Activated T-cell treated with anti-CD3 and anti-CD28 coated beads for 48 hours (primary cell): ENCODE measurements at places on chromosomes 3 and 15.

DNA sequence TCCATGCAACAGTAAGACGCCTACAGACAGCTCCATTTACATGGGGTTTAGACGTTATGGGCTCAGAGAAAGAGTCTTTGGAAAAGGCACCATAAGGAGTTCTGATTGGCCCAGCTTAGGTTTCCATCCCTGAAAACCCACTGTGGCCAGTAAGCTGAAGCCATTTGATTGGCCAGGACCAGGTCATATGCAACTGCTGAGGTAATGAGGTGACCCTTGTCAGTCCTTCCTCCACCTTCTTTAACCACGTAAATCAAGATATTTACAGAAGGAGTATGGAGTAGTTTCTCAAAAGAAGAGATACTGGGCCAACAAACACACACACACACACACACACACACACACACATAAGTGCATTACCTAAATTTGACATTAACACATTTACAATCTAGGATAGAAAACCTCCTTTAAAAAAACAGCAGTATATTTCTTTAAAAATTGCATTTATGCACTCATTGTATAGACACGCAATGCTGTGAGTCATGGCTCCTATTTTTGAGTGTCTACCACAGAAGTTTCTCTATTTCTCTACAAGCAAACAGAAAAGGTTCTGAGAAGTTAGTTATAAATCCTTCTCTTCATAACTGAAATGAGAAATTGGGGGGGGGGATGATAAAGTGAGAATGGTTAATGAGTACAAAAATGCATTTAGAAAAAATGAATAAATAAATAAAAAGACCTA lies 16.3 kb upstream of the MB21D2 start:
- no peak for DNase-seq

DNA sequence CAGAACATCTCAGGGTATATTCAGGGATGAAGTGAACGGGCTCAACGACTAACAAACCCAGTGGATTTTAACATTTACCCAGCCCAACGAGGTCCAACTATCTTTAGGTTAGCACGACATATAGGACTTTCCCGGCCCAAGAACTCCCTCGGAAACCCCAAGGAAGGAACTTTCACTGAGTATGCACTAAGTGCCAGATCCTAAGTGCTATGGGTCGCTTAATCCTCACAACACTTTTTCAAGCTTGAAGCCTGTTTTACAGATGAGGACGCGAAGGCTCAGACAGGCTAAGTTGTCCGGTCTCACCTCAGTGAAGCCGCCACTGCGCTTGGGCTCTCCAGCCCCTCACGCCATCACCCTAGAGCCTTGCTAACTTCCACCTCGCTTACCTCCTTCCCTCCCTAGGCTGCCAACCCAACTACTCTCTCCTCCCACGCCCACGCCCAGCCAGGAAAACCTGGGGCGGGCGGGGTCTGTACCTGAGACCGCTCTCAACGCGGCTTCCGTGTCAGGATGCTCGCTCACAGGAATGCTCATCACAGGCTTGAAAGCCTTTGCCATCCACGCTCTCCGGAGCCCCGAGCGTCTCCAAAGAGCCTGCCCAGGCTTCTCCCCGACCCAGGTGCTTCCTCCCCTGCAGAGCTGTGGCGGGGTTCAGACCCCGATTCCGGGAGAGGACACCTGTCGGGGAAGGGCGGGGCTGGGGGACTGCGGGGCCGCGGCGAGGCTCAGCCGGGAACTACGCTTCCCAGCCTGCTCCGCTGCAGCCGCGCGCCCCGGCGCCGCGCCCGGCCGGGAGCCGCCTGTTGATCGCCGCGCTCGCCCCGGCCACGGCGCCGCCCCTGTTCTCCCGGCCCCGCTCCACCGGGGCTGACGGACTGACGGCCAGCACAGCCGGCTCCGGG lies at the start of gene TMOD2:
Gene TMOD2, plus strand, starts transcription at position 806 of the 905 bp plus-strand sequence. CDS start 14,845 bp downstream, outside the sequence.
- DNase-seq, result peak; percentile 40

DNA sequence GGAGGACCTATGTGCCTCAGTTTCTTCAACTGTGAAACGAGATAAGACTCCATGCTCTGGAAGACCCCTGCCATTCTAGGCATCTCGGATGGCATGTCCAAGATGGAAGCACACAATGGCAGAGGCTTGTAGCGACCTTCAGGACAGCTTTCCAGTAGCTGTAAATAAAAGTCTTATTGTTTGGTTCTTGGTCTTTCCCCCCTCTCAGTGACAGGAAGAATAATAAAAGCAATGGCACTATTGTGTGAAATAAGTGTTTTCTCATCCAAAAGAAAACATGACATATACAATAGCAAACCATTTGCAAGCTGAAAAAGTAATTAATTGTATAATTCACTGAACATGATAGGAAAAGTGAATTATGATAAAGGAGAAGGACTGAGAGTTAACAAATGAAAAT lies 32.5 kb upstream of the CD47 start:
- DNase-seq, result no peak

DNA sequence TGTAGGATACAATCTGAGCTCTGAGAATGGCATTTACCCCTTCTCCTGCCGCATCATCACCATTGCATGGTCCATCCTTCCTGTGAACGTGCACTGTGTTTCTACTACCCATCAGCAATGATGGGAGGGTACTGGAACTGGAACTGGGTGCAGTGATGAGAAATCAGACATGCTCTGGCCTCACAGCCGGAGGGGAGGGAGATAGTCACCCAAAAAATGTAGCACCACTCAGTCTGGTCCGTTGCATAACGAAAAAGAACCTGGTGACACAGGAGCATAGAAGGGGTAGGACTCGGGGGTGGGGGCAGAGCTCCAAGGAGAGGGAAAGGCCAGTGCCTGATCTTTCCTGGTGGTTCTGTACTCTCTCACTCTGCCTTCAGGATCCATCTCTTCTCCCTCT lies 205.0 kb downstream of the RPLP1 start:
- DNase-seq, result no peak

DNA sequence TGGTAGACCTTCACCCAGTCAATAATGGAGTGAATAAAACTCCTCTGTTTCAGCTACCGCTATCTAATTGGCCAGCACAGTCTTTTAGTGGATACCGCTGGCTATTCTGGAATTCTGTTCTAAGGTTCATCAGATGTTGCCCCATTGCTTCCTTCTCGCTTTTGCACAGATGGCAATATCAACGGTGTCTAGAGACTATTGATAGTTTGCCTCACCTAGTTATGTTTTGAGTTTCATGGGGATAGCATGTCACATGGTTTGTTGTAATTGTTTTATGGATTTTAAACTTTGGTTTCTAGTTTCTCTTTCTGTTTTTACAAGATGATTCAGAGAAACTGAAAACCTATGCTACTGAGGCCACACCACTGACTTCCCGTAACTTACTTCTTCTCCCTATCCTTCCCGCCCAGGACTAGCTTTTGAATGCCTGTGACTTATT lies 2.0 kb downstream of the XRN1 start:
- DNase-seq, result no peak

DNA sequence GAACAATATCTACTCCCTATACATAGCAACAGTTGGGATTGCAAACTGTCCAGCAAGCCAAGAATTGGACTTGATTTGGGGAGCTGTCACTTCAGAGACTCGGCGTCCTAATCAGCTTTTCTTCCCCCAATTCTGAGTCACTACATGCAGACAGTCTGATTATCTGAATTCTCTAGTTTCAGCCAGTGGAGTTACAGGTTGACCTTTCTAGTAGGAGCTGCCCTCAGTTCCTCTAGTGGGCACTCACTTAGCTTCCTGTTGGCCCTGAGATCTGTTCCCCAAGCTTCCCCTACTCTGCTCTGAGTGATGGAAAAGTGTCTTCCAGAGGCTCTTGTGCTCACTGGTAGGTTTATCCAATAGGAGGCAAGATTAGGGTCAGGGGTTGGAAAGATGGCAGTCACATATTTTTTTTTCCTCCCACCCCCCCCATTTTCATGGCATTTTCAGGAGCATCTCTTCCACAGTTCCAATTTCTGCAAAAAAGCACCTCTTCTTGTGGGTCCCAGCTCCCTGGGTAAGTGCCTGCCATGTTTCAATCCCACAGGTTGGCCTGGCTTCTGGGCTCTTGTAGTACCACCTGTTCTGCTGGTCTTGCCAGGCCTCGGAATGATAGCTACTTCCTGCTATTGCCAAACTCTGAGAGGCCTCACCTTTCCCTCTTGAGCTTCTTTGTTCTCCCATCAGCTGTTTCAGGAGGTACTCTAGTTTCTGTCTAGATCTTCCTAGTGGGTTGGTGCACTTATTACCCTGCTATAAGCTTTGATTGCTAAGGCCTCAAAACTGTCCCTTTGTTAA lies 182.2 kb downstream of the RAP2B start:
- no peak for DNase-seq

GRCh38 chr3:151837057-151837456 lies 23.1 kb downstream of the AADAC start:
- DNase-seq, result no peak

- no peak for DNase-seq
Observed at GRCh38 chr3:118781232-118781631, 253.4 kb downstream of the IGSF11 start.

DNA sequence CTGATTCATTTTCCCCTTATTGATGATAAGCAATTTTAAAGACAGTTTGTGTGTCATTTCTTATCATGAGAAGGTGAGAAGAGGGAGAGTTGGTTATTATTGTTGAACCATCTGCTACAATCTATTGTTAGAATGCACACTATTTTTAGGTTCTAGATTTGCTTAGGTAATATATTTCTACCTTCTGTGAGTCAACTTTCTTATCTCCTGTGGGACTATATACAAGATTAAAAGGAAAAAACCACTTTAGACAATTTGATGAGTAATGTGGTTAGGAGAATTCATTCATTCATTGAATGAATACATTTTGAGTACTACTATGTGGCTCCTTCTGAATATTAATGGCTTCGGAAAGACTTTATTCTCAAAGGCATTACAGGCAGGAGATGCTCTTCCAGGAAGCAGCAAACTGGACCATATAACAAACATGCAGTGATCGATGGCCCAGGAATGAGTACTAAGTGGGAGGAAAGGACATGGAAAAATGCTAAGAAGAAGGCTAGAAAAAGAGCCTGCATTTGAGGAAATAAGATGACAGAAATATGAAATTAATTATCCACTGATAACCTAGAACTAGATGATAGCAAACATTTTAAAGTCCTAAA lies 22.4 kb downstream of the SPTSSB start:
- no peak for DNase-seq

- DNase-seq, result peak; percentile 34
Observed at GRCh38 chr3:113532698-113533533, 561 bp downstream of the SIDT1 start.

DNA sequence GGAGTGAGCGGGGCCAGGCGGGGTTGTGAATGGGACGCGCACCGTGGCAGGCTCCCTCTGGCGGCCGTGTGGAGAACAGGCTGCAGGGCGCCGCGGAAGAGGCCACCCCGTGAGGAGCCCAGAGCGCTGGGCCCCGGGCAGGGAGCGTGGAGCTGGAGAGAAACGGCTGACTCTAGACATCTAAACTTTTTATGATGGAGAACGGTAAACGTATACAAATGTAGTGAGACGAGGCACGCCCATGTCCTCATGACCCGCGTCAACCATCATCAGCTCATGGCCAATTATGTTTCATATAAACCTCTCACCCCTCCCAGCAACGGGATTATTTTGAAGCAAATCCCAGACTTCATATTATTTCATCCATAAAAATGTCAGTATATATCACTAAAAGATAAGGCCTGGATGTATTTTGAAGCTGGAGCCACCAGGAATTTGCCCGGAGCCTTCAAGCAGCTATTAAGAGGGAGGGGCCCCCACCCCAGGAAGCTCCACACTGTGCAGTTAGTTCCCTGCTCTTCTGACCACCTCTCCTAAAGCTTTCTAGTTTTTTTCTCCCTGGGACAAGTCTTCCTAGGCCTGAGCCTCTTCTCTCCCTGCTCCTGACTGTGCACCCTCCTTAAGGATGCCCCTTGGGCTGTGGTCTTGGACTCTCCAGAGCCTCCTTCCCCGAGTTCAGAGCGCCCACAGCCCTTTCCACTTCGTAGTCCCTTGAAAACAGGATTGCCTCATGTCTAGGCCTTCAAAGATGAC lies 149.5 kb downstream of the SMAD6 start:
- peak; percentile 78 for DNase-seq

- DNase-seq, result peak; percentile 9
Observed at GRCh38 chr3:157129803-157130466, 30.0 kb downstream of the CCNL1 start.

DNA sequence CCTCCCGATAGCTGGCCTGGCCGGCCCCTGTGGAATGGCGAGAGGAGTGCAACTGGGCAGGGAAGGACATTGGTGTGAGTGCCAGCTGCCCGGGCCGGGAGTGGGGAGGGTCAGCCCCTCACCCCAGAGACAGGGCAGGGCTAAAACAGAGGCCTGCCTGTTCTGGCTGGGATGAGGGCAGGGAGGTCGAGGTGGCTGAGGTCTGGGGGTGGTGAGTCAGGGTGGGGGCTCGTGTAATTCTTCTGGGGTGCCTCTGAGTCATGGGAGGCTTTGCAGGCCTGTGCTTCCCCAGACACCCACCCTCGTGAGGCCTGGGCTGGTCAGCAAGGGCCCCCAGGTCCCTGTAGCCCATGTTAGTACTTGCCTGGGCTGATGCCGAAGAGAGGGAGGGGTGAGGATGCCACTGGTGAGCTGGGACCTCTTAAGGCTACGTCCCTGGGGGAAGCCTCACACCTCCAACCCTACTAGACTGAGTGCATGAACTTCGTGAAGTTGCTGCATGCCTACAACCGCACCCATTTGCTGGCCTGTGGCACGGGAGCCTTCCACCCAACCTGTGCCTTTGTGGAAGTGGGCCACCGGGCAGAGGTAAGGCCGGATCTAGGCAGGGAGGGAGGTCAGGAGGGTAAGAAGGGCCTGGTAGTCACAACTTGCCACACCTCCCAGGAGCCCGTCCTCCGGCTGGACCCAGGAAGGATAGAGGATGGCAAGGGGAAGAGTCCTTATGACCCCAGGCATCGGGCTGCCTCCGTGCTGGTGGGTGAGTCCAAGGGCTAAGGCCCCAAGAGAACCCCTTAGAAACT lies 1.7 kb downstream of the SEMA3B start:
- DNase-seq, result no peak

GRCh38 chr3:15220661-15221060 lies 14.6 kb downstream of the CAPN7 start:
- DNase-seq, result no peak

DNA sequence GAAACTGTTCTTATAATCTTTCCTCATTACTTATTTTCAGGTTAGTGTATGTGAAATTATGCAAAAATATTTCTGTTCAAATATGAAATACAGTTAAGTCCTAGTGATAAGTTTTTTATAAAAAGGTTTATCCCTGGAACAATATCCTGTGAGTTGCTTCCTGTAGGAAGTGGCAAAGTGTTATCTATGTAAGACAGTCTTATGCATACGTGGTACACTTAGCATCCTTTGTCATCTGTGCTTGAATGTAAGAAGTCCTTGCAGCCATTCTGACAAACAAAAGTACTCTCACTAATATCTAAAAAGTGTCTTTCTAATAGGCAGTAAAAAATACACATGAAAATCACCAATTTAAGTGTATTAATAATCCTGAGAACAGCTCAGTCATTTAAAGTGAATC lies 372.5 kb upstream of the BCHE start:
- no peak for DNase-seq

- no peak for DNase-seq
Observed at GRCh38 chr15:81295486-81296121, 28.3 kb downstream of the STARD5 start.

DNA sequence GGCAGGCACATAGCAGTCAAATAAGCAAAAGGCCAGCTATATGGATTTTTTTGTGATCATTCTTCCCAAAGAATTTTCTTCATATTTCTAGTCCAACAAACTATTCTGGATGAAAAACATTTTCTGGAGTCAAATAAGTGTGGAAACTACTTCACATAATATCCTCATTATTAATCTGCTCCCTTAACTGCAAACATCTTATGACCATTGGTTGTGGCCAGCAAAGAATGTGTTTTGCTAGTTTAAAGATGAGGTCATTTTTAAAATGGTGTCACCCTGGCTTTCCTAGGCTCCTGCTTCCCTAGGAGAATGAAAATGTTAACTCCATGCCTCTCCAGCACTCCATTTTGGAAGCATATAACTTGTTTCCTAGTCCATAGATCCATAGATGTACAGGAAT lies 118.8 kb downstream of the SST start:
- no peak for DNase-seq
